ENCODE measurements at places on chromosomes 5 and 9.

DNA sequence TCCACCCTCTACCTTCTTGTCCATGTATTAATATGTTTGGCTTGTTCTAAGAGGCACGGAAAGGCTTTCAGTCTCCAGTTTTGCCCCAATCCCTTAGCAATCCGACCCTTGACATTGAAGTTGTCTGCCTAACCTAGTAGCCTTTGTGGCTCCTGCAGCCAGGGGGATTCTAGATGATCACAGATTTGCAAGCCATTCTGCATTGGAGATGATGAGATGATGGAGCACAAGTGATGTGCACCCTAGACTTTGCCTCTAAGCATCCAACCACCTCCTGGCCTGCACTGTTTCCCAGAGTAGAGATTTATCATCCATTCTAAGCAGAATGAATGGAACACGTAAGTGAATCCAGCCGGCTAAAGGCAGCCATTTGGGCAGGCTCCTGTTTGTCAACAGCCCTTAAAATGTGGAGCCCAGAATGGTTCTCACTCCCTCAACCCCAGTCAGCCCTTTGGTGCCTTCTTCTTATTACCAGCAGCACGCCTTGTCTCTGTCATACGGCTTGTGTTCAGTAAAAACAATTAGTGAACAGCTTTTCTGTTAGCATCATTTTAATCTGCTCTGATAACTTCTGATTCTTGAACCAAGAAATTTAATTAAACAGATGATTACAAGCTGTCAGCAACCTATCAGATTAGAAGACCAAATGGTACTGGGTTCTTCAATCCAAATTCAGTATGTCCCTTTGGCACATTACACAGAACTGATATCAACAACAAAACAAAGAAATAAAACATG lies 5.7 kb upstream of the TRAF1 start:
- no peak for DNase-seq
- H3K4me3 ChIP-seq: no peak overlapping the region
- H3K27me3 ChIP-seq: no peaks in the 10 kb centered on the region
- no peak overlapping the region for H3K27ac ChIP-seq
- no peaks in the 10 kb centered on the region for H3K36me3 ChIP-seq
- peaks cover 32% of the 10 kb centered on the region for H3K4me1 ChIP-seq

DNA sequence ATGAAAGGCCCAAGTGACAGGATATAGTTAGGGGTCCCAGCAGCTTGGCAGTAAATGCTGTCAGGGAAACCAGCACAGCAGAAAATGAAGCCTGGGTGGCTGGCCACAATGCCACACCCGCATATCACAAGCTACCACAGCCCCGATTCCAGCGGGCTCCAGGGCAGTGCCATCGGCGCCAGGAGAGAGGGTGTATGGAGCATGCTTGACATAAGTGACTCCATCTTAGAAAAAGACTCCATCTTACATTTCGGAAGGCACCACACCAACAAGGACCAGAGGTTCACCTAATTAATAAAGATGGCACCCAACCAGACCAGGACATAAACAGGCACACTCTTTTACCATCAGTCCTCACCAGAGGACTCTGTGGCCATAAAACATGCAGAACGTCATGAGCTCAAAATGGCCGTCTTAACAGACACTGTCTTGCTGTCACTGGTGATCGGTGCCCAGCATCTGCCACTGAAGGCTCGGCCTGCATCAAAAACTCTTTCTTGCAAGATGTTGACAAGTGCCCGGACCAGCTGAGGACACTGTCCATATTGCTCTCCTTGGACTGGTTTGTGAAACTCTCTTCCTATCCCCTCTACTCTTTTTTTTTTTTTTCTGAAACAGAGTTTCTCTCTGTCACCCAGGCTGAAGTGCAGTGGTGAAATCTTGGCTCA lies 67.4 kb upstream of the SPIN1 start:
- DNase-seq: no peak
- no peak overlapping the region for H3K27ac ChIP-seq
- no peaks in the 10 kb centered on the region for H3K27me3 ChIP-seq
- H3K4me1 ChIP-seq: no peaks in the 10 kb centered on the region

- DNase-seq: no peak
- peaks cover 13% of the 10 kb centered on the region for H3K4me1 ChIP-seq
- no peak overlapping the region for H3K4me3 ChIP-seq
- H3K27me3 ChIP-seq: no peaks in the 10 kb centered on the region
Observed at GRCh38 chr9:134360180-134360759, 34.0 kb downstream of the RXRA start.

GRCh38 chr5:150081541-150082283 lies 4.6 kb downstream of the CSF1R start:
- H3K27ac ChIP-seq: peak overlapping the region; percentile 10
- H3K27me3 ChIP-seq: no peaks in the 10 kb centered on the region
- H3K36me3 ChIP-seq: no peaks in the 10 kb centered on the region
- DNase-seq: peak; percentile 58
- H3K4me3 ChIP-seq: no peak overlapping the region

GRCh38 chr5:159961176-159962160 lies 45.2 kb downstream of the ADRA1B start:
- no peak overlapping the region for H3K27ac ChIP-seq
- no peak for DNase-seq
- H3K4me1 ChIP-seq: no peaks in the 10 kb centered on the region
- no peak overlapping the region for H3K4me3 ChIP-seq
- H3K27me3 ChIP-seq: no peaks in the 10 kb centered on the region

DNA sequence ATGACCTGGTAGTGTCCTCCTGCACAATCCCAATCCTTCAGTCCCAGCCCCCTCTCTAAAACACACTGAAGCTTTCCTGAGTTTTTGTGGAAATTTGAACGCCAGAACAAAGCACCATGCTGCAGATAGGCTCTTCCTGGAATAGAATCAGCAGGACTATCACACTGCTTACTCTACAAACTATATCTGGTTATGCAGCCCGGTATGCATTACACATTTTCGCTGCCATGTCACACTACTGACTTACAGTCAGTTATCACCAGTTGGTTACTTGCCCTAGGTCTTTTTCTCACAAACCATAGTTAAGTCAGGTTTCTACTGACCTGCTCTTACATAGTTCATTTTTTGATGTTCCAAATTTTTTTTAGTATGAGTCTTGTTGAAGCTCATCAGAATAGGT lies 24.9 kb downstream of the PLCXD3 start:
- no peaks in the 10 kb centered on the region for H3K36me3 ChIP-seq
- H3K4me3 ChIP-seq: no peak overlapping the region
- H3K27me3 ChIP-seq: no peaks in the 10 kb centered on the region
- H3K27ac ChIP-seq: no peak overlapping the region
- peaks cover 2% of the 10 kb centered on the region for H3K4me1 ChIP-seq

DNA sequence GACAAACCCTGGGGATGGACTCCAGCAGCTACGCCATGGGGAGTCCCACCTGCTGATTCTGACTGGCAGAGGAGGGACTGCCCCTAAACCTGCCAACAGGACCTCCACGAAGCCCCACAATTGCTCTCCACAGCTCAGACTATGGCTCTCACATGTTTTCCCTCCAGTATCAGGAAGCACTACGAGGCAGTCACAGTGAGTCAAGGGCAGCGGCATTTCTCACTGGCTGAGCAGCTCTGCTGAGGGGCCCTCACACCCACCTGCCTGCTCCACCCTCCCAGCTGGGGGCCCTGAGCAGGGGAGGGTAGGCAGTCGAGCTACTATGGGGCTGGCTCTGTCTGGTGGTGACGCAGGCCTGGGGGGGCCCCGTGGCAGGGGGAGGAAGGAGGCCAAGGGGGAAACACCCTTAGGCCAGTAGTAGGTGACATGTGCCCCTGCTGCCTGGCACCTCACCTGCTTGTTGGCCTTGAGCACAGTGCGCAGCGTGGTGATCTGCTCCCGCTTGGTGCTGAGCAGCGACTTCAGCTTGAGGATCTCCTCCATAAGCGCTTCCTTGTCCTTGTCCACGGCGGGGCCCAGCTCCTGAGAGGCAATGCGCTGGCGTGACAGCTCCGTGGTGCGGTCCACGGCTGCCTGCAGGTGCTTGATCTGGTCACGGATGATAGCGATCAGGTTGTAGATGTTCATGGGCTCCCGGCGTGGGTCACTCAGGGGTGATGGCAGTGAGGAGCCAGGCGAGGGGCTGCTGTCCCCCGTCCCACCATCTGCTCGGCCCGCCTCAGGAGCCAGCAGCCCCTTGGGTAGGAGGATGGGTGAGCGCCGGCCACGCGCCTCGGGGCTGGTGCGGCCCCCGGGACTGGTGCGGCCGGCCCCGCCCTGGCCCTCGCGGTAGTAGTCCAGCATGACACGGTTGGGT lies 46.3 kb downstream of the BICD2 start:
- no peaks in the 10 kb centered on the region for H3K36me3 ChIP-seq
- no peaks in the 10 kb centered on the region for H3K27me3 ChIP-seq
- no peak for DNase-seq

DNA sequence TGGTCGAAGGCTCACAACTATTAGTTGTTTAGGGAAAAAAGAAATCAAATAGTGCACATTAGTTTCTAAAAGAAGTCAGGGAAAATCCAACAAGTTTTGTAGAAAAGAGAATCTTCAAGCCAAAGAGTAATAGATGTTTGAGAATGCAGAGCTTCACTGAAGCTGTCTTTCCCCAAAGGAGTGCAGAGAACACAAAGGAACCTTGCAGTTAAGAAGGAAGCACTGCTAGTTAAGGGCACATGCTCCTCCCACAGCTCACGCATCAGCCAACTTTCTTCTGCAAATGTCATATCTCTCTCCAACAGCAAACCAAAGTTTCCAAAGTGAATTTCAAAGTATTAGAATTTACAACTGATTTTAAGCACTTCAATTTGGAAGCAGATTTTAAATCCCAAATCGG lies 116.4 kb upstream of the FST start:
- DNase-seq: no peak
- H3K36me3 ChIP-seq: no peaks in the 10 kb centered on the region
- no peaks in the 10 kb centered on the region for H3K4me1 ChIP-seq

GRCh38 chr9:16345902-16346301 lies 524.6 kb downstream of the BNC2 start:
- H3K27me3 ChIP-seq: no peaks in the 10 kb centered on the region
- H3K36me3 ChIP-seq: no peaks in the 10 kb centered on the region
- no peak overlapping the region for H3K27ac ChIP-seq
